Stimulated activated effector memory CD8-positive, alpha-beta T cell treated with anti-CD3 and anti-CD28 coated beads, Interleukin-12 subunit alpha, Interleukin-12 subunit beta, amount 100 ng/mL, for 72 hours (primary cell): ENCODE measurements at places on chromosomes 5 and 9.

DNA sequence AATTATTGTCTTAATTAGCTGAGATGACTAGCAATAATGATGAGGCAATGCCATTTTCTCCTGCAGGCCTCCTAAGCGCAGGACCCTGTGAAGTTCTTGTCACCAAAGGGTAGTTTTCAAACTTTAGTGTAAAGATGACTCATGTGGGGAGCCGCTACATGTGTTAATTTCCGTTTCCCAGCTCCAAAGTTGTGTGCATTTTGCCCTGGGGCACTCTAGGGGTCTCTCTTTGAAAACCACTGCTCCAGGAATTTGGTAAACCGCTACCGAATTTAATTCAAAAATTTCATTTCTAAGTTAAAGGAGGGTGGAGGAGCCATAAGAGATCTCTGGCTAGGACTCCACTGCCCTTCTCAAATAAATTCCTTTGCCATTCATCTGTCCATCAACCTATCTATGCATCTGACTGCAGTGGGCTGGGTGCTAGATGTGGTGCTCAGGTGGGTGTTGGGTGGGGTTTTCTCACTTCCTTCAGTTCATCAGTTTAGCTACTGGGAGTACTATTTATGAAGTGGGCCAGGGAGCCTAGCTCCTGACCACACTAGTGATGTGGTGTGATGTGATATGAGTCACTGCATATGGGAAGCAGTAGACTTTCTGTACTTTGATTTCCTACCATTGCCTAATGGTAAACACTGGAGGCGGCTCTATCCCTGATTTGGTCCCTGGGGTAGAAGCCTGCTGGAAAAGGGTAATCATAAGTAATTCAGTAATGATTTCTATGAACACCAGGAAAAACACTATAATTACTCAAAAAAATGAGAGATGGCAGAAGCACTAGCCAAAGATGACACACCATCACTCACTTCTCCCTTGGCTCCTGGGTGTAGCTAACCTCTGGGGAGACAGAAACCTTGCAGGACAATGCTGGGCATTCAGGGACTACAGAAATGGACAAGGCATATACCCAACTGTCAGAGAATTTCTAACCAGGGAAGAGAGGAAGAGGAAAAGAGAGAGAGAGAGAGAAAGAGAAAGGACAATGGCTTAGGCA lies 4.0 kb upstream of the ZSWIM6 start:
- DNase-seq: peak; percentile 70

DNA sequence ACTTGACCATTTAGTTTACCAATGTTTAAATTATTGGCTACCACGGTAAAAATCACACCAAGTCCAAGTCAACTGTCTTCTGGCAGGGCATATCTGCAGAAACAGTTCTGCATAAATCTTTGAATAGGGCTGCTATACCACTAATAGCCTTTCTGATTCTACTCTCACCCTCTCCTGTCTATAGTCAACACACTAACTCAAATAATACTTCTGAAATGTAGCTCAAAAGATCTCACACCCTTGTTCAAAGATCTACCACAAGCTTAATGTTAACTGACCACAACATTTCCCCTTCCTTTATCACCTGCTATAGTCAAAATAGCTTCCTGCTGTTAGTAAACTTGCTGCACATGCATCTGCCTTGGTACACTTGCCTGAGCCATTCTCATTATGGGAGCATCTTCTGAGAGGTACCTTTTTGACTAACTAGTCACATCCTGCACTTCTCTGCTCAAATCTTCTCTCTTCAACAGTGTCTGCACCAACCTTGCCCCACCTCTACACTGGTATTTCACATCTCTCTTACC lies 319.4 kb downstream of the CDH10 start:
- no peak for DNase-seq

DNA sequence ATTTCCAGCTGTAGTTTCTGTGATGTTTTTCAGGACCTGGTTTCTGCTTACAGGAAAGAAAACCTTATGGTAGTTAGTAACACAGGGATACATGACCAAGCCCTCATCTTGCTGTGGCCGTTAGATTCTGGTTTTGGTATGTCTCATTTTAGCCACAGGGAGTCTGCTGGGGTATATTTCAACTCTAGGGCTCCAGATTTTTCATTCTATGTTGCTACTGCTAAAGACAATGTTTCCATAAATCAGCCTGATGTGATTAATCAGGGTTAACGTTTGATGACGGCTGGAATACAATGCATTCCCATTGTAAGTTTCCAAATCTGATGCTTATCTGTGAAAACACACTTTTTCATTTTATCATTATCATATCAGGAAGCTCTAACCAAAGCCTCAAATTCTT lies 48.2 kb downstream of the P4HA2 start:
- no peak for DNase-seq

- DNase-seq: no peak
Measured at GRCh38 chr5:53820802-53821171, 260.3 kb downstream of the NDUFS4 start.

GRCh38 chr9:111016426-111017045 lies 21.7 kb downstream of the LPAR1 start:
- no peak for DNase-seq
